Activated T-helper 1 cell treated with anti-CD3 and anti-CD28 coated beads, Interleukin-12 subunit alpha, Interleukin-12 subunit beta, Interleukin-2, Interleukin-4 antibody, amounts not matched to agents 30 ng/mL and 10 ng/mL and 1 ng/mL, durations not matched to agents 14 hours and 24 hours and 36 hours (primary cell): ENCODE measurements at places on chromosomes 6 and 20. TPM values are rescaled to one million over a fixed set of nuclear protein-coding genes. Genes with fewer than 3 reads are reported as not detected.
A peak's percentile ranks its signal among the peaks of the same experiment; 100 is the strongest.

RNF114 gene
- 58.7 and 60.3 TPM in 2 replicates for total RNA-seq

BANF2 gene
- not detected in 2 replicates for total RNA-seq

MAP1LC3A gene
- total RNA-seq, result 6.1 and 7.3 TPM in 2 replicates

- no peaks in the 10 kb centered on the region for H3K4me1 ChIP-seq
- no peak overlapping the region for H3K4me3 ChIP-seq
- H3K36me3 ChIP-seq, result no peaks in the 10 kb centered on the region
- no peak for DNase-seq
Measured at GRCh38 chr6:18340781-18341551, 46.2 kb upstream of the RNF144B start.

SALL4 gene
- 0.54 and 1.0 TPM in 2 replicates for total RNA-seq

- no peak for DNase-seq
- no peaks in the 10 kb centered on the region for H3K36me3 ChIP-seq
- H3K4me1 ChIP-seq, result no peaks in the 10 kb centered on the region
- H3K27me3 ChIP-seq, result no peaks in the 10 kb centered on the region
- H3K27ac ChIP-seq, result no peak overlapping the region
- H3K4me3 ChIP-seq, result no peak overlapping the region
Measured at GRCh38 chr6:112571488-112572270, 224.5 kb downstream of the RFPL4B start.

- H3K27ac ChIP-seq, result no peak overlapping the region
- H3K27me3 ChIP-seq, result no peaks in the 10 kb centered on the region
- H3K36me3 ChIP-seq, result no peaks in the 10 kb centered on the region
- H3K4me1 ChIP-seq, result no peaks in the 10 kb centered on the region
- no peak overlapping the region for H3K4me3 ChIP-seq
- no peak for DNase-seq
Measured at GRCh38 chr20:39359981-39360620, 398.0 kb downstream of the DHX35 start.

GRCh38 chr20:5678777-5679176, 71.4 kb upstream of the SHLD1 start:
- no peaks in the 10 kb centered on the region for H3K27me3 ChIP-seq
- no peak overlapping the region for H3K4me3 ChIP-seq
- DNase-seq, result no peak
- H3K27ac ChIP-seq, result no peak overlapping the region
- H3K36me3 ChIP-seq, result no peaks in the 10 kb centered on the region
- H3K4me1 ChIP-seq, result peaks cover 7% of the 10 kb centered on the region

- no peak overlapping the region for H3K4me3 ChIP-seq
- no peak for DNase-seq
- no peaks in the 10 kb centered on the region for H3K36me3 ChIP-seq
Measured at GRCh38 chr6:140915551-140915950, 1217.2 kb upstream of the GJE1 start.

- H3K36me3 ChIP-seq, result no peaks in the 10 kb centered on the region
- H3K27me3 ChIP-seq, result peaks cover 4% of the 10 kb centered on the region
- DNase-seq, result no peak
Measured at GRCh38 chr6:35487658-35488516, 9.0 kb downstream of the TEAD3 start.

DNA sequence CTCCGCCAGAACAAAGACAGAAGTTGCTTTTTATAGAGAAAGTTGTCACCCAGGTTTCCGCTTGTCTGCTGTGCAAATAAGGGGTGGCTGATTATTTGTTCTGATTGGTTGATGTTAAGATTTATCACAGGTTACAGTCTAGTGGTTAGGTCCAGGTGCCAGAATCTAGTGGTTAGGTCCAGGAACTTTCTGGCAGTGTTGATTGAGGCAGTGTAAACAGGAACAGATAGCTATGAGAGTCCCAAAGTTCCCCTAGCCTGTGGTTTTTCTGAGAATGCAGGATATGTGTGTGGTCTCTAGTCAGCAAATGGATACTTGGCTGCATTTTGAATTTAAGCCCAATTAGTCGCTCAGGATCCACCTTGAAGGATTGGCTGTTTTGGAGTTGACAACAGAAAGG, 148.0 kb downstream of the TMEM200A start:
- peak overlapping the region; percentile 84 for H3K27ac ChIP-seq
- H3K36me3 ChIP-seq, result peaks cover 41% of the 10 kb centered on the region
- DNase-seq, result peak; percentile 82
- H3K4me3 ChIP-seq, result peak overlapping the region; percentile 64

GRCh38 chr20:16205507-16205906, 367.7 kb downstream of the KIF16B start:
- H3K27ac ChIP-seq, result no peak overlapping the region
- no peaks in the 10 kb centered on the region for H3K36me3 ChIP-seq
- H3K27me3 ChIP-seq, result no peaks in the 10 kb centered on the region
- H3K4me1 ChIP-seq, result no peaks in the 10 kb centered on the region
- H3K4me3 ChIP-seq, result no peak overlapping the region

GRCh38 chr20:49028684-49029083, 17.4 kb upstream of the CSE1L start:
- no peak overlapping the region for H3K4me3 ChIP-seq
- no peak for DNase-seq
- H3K27ac ChIP-seq, result no peak overlapping the region
- H3K4me1 ChIP-seq, result no peaks in the 10 kb centered on the region
- H3K36me3 ChIP-seq, result peaks cover 25% of the 10 kb centered on the region

COL12A1 gene
- 0.03 TPM in 1 of 2 replicates, not detected in the other for total RNA-seq

GRCh38 chr6:31794866-31795615, 511 bp downstream of the VARS1 start:
- H3K27me3 ChIP-seq, result no peaks in the 10 kb centered on the region
- H3K4me1 ChIP-seq, result peaks cover 40% of the 10 kb centered on the region
- peak overlapping the region; percentile 96 for H3K27ac ChIP-seq
- no peak for DNase-seq
- H3K36me3 ChIP-seq, result peaks cover 31% of the 10 kb centered on the region
- H3K4me3 ChIP-seq, result peak overlapping the region; percentile 86

PMEPA1 gene
- total RNA-seq, result 0.57 and 0.66 TPM in 2 replicates

MYB gene
- total RNA-seq, result 57.3 and 60.4 TPM in 2 replicates

PRND gene
- total RNA-seq, result not detected in 2 replicates

SIRPB1 gene
- total RNA-seq, result 1.6 and 3.3 TPM in 2 replicates

GUCA1A gene
- total RNA-seq, result not detected in 2 replicates

HFE gene
- total RNA-seq, result 0.13 and 0.37 TPM in 2 replicates

DNA sequence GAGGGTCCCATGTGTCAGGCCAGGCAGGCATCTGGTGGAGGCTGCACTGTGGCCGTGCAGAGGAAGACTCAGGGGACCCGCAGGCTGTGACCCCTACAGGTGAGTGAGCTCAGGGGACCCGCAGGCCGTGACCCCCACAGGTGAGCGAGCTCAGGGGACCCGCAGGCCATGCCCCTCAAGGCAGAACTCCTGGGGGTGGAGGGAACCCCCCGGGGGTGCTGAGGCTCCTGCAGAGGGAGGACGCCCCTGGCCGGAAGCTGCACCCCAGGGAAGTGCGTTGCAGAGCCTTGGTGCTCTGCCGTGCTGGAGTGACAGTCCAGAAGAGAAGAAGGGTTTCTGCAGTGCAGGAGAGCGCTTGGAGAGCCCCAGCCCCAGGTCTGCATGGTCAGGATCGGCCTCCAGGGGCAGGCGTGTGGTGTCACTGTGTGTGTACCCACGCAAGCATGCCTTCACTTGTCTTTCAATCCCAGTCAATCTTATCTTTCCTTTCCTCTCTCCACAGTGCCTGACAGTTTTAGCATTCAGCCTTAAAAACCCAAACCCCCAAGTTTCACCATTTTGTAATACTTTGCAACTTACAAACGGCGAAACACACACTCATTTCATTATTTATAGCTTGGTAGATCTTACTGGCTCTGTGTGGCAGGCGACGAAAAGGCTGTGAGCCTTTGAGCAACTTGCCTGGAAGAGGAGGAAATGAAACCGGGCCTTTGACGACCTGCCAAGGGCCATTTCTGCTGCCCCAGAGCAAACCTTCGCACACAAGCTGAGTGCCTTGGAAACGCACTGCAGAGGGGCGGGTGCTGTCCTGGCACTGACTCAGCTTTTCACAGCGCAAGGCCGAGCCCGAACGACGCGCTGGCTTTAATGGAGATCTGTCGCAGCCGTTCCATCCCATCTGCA, 101.4 kb upstream of the AGPAT4 start:
- no peak overlapping the region for H3K27ac ChIP-seq
- no peaks in the 10 kb centered on the region for H3K27me3 ChIP-seq
- no peaks in the 10 kb centered on the region for H3K36me3 ChIP-seq

DNA sequence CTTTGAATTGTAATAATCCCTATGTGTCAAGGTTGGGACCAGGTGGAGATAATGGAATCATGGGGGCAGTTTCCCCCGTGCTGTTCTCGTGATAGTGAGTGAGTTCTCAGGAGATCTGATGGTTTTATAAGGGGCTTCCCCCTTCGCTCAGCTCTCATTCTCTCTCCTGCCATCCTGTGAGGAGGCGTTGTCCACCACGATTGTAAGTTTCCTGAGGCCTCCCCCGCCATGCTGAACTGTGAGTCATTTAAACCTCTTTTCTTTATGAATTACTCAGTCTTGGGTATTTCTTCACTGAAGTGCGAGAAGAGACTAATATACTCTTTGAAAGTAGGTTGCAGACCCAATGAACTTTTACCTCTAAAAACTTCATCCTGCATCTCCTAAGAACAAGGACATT, 39.2 kb upstream of the KCNG1 start:
- H3K4me3 ChIP-seq, result no peak overlapping the region
- H3K4me1 ChIP-seq, result peaks cover 32% of the 10 kb centered on the region
- H3K27me3 ChIP-seq, result peaks cover 12% of the 10 kb centered on the region
- DNase-seq, result no peak
- peak overlapping the region; percentile 76 for H3K27ac ChIP-seq

DNA sequence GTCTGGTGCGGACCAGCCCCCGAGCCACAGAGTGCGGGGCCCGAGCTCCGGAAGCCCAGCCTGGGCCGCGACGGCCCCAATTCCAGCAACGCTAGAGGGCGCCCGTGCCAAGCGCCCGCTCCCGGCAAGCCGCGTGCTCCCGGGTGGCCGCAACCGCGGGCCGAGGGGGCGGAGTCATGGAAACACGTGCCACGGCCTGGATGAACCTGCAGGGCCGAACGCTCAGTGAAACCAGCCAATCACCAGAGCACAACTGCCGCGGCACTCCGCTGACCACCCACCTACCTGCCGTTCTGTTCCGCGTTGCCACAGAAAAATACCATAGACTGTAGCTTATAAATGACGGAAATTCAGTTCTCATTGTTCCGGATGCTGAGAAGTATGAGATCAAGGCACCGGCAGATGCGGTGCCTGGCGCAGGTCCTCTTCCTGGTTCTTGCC, 85.7 kb upstream of the FOXC1 start:
- peaks cover 44% of the 10 kb centered on the region for H3K4me1 ChIP-seq
- peak overlapping the region; percentile 41 for H3K27ac ChIP-seq
- no peak overlapping the region for H3K4me3 ChIP-seq
- peaks cover 6% of the 10 kb centered on the region for H3K27me3 ChIP-seq
- no peaks in the 10 kb centered on the region for H3K36me3 ChIP-seq
- DNase-seq, result peak; percentile 70

KCNK5 gene
- total RNA-seq, result 36.7 and 38.7 TPM in 2 replicates

ANGPT4 gene
- not detected in 2 replicates for total RNA-seq

DNA sequence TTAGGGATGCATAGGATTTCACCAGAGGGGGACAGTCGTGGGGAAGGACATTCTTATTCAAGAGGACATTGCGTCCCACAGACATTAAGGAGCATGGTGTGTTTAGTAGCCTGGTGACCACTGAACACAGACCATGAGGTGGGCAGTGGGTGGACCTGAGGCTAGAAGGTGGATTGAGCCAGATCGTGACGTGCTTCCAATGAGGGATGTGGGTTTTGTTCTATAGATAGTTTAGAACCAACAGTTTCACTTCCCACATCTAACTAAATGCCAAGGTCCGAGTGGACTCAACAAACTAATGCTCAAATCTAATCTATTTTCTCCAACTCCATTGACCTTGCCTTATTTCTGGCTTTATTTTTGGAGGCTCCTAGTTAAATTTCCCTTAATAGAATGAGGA, 58.5 kb downstream of the OGFRL1 start:
- H3K36me3 ChIP-seq, result no peaks in the 10 kb centered on the region
- H3K4me3 ChIP-seq, result no peak overlapping the region
- peaks cover 1% of the 10 kb centered on the region for H3K27me3 ChIP-seq
- H3K27ac ChIP-seq, result no peak overlapping the region
- DNase-seq, result no peak
